ENCODE measurements at places on chromosomes 7 and 10.
A peak's percentile ranks its signal among the peaks of the same experiment; 100 is the strongest.

DNA sequence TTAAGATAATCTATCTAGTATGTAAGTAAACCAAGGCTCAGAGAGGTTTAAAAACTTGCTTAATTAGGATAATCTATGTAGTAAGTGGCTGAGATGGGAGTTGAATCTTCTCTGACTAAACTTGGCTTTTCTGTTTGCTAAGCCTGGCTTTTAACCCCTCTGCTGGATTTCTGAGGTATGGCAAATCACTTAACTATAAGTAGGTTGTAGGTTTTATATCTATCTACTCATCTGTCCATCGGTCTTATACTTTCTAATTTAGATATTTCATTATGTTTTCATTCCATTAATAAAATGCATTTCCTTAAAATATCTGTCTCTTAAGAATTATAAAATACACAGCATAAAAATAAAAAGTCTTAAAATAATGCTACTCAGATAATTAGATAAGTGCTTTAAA lies 59.4 kb downstream of the ST7 start:
- no peak for DNase-seq

DNA sequence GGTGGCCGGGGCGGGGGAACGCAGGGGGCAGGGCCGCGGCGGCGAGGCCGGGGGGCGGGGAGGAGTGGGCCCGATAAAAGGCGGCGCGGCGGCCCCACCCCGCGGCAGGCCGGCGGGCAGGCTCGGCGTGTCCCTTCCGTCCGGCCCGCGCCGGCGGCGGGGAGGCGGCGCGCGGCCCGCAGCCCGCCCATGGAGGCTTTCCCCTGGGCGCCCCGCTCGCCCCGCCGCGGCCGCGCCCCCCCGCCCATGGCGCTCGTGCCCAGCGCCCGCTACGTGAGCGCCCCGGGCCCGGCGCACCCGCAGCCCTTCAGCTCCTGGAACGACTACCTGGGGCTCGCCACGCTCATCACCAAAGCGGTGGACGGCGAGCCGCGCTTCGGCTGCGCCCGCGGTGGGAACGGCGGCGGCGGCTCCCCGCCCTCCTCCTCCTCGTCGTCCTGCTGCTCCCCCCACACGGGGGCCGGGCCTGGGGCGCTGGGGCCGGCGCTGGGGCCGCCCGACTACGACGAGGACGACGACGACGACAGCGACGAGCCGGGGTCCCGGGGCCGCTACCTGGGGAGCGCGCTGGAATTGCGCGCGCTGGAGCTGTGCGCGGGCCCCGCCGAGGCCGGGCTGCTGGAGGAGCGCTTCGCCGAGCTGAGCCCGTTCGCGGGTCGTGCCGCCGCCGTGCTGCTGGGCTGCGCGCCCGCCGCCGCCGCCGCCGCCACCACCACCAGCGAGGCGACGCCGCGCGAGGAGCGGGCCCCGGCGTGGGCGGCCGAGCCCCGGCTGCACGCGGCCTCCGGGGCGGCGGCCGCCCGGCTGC lies at the start of gene NANOS1:
TSS of gene NANOS1 (plus strand) at position 102 of the 808 bp plus-strand sequence. CDS start at position 190, 88 bp downstream.
- peak; percentile 30 for DNase-seq

GRCh38 chr7:17415955-17416354 lies 117.5 kb downstream of the AHR start:
- DNase-seq, result no peak

DNA sequence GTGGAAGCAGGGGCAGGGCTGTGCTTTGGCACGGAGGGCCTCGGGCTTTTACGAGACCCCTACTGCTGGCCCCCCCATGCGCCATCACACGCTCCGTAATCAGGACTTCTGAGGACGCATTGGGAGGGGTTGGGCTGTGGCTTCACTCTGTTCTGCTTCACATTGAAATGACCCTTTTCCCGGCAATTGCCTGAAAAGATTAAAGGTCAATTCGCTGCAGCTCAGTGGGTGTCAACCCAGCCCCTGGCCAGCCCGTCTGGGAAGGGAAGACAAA lies 41.7 kb upstream of the UBE3C start:
- no peak for DNase-seq

- no peak for DNase-seq
Observed at GRCh38 chr10:113463777-113464176, 89.1 kb upstream of the HABP2 start.

GRCh38 chr10:83724471-83725241 lies 414.7 kb upstream of the GHITM start:
- DNase-seq, result no peak

- peak; percentile 85 for DNase-seq
Observed at GRCh38 chr7:151008511-151009323, 15.6 kb downstream of the ATG9B start.

- no peak for DNase-seq
Observed at GRCh38 chr7:23410446-23411183, 59.7 kb downstream of the IGF2BP3 start.

DNA sequence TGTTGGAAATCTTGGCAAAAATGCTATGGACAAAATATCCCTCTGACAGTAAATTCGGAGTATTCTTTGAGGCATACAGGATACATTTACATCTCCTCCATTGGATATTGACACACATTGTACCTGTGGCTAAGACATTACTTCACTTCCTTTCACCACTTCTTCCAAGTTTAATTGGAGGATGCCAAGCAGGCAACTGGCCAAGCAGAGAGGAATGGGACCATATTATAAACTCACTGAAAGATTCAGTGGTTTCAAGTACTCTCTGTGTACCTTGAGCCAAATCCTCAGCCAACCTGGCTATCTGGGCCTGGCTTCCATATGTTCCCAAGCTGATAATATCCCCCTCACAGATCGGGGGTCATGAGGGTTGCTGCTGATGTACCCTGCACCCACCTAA lies 14.7 kb upstream of the JCAD start:
- no peak for DNase-seq

GRCh38 chr10:24363070-24363469 lies 154.1 kb downstream of the KIAA1217 start:
- DNase-seq, result no peak

GRCh38 chr7:16636555-16637101 lies 8.9 kb downstream of the ANKMY2 start:
- DNase-seq, result no peak

Data from activated naive CD4-positive, alpha-beta T cell treated with Interleukin-2 at 50 U/mL for 16 hours (primary cell).